ENCODE measurements at places on chromosomes 7 and 10.

GRCh38 chr10:110568055-110568735 lies 700 bp downstream of the SMC3 start:
- no peak for DNase-seq

DNA sequence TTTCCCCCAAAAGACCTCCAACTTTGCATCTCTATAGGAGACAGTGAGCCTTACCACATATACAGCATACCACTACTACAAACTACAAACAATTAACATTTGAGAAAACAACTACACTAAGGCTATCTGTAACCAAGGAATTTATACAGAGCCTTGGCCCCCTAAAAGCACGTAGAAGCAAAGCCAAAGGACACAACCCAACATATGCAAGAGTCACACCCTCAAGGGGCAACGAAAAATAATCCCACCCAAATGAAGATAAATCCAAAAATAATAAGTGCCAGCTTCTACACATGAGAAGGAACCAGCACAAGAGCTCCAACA lies 149.5 kb downstream of the ZEB1 start:
- DNase-seq = no peak

GRCh38 chr10:76572021-76572420 lies 1065.6 kb downstream of the KCNMA1 start:
- no peak for DNase-seq

- peak; percentile 92 for DNase-seq
Observed at GRCh38 chr10:34102893-34103506, 712.1 kb downstream of the PARD3 start.

GRCh38 chr7:65004575-65004974 lies 1.9 kb downstream of the ERV3-1 start:
- no peak for DNase-seq

DNA sequence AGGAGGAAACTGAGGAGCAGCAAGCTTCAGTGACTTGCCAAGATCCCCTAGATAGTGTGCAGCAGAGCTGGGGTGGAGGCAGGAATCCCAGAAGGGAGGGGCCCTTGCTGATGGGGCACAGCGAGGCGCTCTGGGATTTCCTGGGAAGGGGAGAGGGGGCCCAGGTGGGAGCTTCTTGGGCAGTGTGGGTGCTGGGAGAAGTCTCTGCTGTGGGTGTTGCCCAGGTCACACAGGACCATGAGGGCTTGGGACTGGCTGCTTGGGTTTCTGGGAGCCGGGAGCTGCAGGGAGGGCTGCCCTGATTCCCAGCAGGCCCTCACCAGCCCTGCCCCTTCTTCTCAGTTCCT lies 55.2 kb downstream of the TSPAN15 start:
- no peak for DNase-seq

GRCh38 chr7:6057316-6058129 lies 26.3 kb downstream of the ANKRD61 start:
- no peak for DNase-seq

- no peak for DNase-seq
Observed at GRCh38 chr7:2687881-2688318, at the start of gene AMZ1. AMZ1 (plus strand) TSS chr7:2688202; CDS start chr7:2700452, 12,250 bp downstream.

DNA sequence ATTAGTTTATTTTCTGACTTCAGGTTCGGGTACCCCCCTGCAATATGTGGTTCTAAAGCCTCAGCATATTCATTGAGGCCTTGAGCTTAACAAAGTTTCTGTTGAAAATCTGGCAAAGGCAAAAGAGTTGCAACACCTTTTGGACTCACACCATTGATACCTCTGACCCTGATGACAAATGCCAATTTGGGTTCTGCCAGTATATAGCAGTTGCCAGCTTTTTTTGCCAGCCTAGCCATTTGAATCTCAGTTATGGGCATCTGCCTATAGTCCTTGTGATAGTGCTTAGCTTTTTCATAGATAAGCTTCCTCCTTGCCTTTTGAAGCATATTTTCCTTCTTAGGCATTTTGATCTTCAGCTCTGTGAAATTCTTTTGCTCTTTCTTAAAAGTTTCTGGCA lies 31.9 kb downstream of the LIPJ start:
- DNase-seq = no peak

GRCh38 chr7:132574223-132574622 lies 2.0 kb downstream of the PLXNA4 start:
- no peak for DNase-seq

DNA sequence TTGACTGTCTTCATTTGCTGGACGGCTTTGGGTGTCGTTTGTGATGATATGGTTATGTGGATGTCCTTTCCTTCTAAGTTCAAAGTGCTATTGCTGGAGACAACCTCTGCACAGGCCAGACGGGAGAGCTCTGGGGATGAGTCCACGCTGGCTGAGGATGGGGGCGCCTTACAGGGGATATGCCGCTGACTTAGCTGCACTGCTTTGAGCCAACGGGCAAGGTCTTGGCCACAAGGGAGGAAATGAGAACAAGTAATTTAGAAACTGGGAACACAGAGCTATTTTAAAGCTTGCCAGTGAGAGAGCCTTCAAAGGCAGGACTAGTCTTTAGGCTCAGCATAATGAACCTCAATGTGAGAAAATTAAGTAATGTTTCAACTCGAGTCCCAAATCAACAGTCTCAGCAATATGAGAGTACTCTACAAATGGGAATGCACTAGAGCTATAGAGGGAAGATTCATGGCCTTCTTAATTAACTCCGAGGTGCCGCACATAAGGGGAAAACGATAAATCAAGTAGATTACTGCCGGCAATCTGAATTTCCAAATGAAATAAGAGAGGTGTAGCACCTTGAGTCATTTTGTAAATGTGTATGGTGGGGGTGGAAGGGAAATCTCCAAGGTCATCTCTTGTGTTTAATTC lies 209.3 kb downstream of the JAZF1 start:
- DNase-seq = no peak

- DNase-seq = no peak
Observed at GRCh38 chr10:8758029-8758428, 703.5 kb downstream of the GATA3 start.

Measured in fibroblast of skin of abdomen (primary cell).